ENCODE measurements at places on chromosomes 12 and 14.

GRCh38 chr12:26196421-26196716, 996 bp downstream of the SSPN start:
- no peak for DNase-seq

DNA sequence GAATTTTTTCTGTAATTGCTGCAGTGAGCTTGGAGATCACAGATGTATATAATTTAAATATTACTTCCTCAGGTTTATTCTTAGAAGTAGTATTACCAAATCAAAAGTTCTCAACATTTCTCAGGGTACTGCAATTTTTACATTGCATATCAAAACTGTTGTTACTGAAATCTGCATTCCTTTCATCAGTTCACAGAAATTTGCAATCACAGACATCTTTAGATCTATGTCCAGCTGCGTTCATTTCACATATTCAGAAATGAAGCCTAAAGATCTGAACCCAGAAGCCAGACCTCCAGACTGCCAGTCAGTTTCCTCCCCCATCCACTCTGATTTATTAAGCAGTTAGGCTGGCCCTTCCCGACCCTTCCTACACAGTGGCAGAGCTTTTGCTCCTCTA, 18.2 kb upstream of the IFT81 start:
- DNase-seq = no peak

DNA sequence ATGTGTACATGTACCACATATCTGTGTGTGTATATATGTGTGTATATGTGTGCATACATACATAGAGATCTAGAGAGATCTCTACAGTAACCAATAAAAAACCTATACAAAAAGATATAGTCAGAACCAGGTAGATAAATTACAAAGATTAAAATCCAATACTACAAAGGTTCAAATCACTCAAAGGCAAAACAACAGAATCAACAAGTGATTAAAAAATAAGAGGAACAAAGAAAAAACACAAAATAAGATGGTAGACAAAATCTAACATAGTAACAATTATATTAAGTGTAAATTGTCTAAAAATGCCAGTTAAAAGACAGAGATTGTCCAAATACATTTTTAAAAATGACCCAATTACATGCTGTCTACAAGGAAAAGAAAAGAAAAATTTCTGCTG, 83.6 kb downstream of the R3HDM2 start:
- no peak for DNase-seq

- DNase-seq = no peak
Measured at GRCh38 chr12:47774663-47775062, 1.6 kb downstream of the SLC48A1 start.

GRCh38 chr12:19893514-19893913, 454.2 kb downstream of the AEBP2 start:
- DNase-seq = no peak

DNA sequence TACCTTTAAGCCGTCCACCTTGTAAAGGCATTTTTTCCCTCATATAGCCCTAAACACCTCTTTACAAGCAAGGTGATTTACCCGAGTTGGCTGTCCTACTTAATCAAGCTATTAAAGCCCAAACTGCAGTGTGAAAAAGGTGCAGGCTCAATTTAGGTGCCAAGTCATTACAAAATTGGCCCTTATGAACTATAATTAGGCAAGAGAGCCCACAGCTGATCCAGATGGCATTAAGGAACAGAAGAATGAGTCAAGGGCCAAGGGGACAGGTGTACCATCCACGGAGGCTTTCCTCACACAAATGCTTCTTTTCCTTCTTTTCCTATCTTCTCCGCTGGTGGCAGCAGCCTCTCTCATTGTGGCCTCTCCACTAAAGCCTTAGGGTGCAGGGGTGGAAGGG, 90.5 kb downstream of the TTC8 start:
- no peak for DNase-seq

GRCh38 chr12:47370421-47370820, 290.7 kb upstream of the AMIGO2 start:
- no peak for DNase-seq

GRCh38 chr14:51877810-51878209, 17.4 kb downstream of the GNG2 start:
- DNase-seq = no peak

- no peak for DNase-seq
Measured at GRCh38 chr12:95463050-95463449, 10.9 kb upstream of the METAP2 start.

DNA sequence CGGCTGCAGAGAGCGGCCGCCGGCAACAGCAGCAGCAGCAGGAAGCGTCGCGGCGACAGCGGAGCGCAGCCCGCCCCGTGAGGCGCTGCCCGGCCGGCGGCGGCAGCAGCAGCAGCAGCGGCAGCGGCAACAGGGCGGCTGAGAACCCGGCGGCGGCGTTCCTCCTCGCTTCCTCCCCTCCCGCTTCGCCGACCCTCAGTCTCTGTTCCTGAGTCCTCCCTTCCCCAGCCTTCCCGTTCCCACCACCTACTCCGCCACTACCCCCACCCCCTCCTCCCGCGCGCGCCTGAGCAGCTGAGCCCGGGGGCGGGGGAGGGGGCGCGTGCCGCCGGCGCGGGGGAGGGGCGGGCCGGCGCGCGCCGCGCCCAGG, 310 bp downstream of the BICDL1 start:
- DNase-seq = no peak
